Caco-2 (cell line): ENCODE measurements at places on chromosomes 11 and 22.

DNA sequence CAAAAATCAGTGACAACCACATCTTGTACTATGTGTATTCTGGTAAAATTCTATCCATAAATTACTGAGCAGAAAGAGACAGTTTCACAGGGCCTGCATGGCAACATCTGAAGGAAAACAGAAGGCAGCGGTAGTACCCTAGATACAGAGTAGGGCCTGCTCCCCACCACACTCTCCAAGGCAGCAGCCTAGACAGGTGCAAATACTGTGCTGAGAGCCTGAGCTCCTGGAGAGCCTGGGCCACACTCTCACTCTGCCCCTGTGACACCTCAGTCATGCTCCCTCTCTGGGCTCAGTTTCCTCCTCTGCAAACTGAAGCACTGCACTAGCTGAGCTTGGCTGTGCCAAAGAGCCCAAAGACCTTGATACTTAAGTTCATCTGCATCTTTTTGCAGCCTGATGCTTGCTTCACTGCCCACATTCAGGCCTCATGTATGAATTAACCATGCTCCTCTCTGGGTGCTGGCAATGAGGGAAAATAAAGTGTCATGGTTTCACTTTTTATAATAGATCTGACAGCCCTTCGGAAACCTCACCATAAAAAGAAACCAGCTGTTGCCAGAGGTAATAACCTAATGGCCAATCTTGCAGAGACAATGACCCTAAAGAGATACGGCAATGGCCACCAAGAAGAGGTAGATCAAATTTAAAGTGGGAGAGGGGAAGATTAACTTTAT lies 104.7 kb downstream of the PLEKHA7 start:
- no peaks in the 10 kb centered on the region; the same call in 1 of the 2 replicates for H3K36me3 ChIP-seq
- no peak for DNase-seq
- no peaks in the 10 kb centered on the region for H3K27me3 ChIP-seq
- no peak overlapping the region for H3K27ac ChIP-seq

DNA sequence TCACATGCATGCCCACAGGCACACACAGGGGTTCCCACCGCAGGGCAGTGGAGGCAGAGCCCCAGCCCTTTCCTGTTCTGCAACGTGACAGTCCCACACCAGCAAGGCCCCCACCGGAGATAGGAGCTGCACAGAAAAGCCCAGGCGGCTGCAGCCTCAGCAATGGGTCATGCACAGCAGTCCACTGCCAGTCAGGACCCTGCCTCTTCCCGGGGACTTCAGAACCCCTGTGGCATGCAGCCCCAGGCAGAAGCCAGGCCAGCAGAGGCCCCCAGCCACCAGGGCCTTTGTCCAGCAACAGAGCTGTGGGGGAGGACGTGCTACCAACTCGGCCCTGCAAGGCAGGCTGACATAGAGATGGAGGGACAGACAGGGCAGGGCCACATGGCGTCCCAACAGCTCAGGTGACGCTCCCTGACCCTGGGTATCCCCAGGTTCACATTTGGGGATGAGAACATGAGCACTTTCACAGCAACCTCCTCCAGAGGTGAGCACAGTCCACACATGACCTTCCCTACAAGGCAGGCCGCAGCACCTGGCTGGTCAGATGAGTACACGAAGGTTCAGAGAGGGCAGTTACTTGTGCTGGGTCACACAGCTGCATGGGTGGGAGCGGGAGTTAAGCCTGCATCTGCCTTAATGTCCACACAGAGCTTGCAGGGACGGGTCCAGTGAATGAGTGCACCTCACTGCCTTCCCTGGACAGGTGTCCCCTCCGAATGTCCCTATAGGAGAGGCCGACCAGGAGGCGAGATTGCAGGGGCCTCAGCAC lies 87.3 kb downstream of the CELSR1 start:
- H3K4me3 ChIP-seq, result no peak overlapping the region
- no peaks in the 10 kb centered on the region for H3K36me3 ChIP-seq
- no peak for DNase-seq
- H3K27ac ChIP-seq, result no peak overlapping the region

- peaks cover 11% of the 10 kb centered on the region; the same call in 1 of the 2 replicates for H3K4me1 ChIP-seq
- no peaks in the 10 kb centered on the region for H3K36me3 ChIP-seq
- no peak for DNase-seq
- H3K27me3 ChIP-seq, result no peaks in the 10 kb centered on the region
These were observed 537.7 kb downstream of the MIAT start for GRCh38 chr22:27195094-27195493.

DNA sequence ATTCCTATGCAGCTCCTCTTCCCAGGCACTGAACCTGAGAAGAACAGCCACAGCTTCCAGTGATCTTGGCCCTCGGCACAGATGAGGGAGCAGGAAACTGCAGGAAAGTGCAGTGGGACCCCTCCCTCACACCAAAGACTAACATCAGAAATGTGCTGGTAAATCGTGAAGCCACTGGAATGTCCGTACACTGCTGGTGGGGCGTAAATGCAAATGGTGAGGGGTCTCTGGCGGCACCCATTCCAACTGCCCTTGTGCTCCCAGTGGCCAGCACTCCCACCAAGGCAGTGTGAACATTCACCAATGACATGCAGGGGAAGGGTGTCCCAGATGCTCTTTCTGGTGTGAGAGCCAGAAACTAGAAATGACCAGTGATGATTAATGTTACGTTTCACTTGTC lies 574.0 kb downstream of the BRD1 start:
- no peak for DNase-seq
- no peaks in the 10 kb centered on the region for H3K27me3 ChIP-seq
- H3K27ac ChIP-seq, result no peak overlapping the region
- H3K4me3 ChIP-seq, result no peak overlapping the region
- H3K36me3 ChIP-seq, result no peaks in the 10 kb centered on the region

DNA sequence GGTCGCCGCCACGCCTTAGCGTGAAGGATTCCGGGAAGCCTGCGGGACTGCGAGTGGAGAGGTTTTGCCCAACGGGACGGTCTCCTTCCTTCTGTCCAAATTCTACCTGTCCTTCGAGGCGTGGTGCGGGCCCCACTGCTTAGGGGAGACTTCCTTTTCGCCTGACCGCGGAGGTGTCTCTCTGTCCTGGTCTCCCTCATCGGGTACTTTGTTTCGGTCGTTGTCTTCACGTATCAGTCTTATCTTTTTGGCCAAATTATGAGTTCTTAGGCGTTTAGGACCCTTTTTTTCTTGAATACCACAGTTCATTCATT lies 388 bp downstream of the HINFP start:
- no peaks in the 10 kb centered on the region for H3K27me3 ChIP-seq
- peak overlapping the region; percentile 84 for H3K4me3 ChIP-seq
- H3K36me3 ChIP-seq, result peaks cover 5% of the 10 kb centered on the region; the same call in 1 of the 2 replicates
- H3K4me1 ChIP-seq, result peaks cover 18% of the 10 kb centered on the region
- peak overlapping the region; percentile 90 for H3K27ac ChIP-seq
- DNase-seq, result no peak
